ENCODE measurements at places on chromosomes 12 and 14.

DNA sequence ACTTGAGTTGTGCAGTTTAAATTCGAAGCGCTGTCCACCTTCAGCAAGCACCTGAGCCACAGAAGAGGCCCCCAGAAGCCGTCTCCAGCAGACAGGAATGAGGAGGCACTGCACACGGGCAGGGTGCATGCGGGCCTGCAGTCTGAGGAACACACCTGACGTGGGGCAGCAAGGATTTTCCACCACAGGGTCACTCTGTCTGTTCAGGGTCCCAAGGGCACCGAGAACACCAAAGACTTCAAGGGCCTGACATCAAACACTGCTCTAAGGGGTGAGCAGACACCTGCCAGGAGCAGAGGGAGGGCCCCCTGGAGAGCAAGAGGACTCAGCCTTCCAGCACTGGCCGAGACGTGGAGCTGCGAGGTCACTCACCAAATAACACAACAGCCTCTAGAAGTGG is 99.7 kb upstream of the C14orf180 start:
- no peak for DNase-seq

DNA sequence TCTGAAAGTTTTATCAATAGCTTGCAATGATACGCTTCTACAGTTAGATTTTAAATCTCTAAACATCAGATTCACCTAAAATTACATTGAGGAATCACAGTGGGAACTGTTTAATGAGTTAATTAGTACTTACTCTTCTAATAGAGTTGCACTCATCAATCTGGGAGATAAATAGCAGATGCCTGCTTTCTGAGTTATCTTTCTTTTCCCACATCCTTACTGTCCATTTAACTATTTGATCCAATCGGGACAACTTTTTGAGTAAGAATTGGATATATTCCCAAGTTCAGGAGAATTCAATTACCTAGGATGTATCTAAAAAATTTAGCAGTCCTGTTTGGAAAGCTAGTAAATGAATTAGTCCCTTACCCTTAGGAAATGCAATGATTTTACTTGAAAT is 162.3 kb downstream of the KCNH5 start:
- no peak for DNase-seq

DNA sequence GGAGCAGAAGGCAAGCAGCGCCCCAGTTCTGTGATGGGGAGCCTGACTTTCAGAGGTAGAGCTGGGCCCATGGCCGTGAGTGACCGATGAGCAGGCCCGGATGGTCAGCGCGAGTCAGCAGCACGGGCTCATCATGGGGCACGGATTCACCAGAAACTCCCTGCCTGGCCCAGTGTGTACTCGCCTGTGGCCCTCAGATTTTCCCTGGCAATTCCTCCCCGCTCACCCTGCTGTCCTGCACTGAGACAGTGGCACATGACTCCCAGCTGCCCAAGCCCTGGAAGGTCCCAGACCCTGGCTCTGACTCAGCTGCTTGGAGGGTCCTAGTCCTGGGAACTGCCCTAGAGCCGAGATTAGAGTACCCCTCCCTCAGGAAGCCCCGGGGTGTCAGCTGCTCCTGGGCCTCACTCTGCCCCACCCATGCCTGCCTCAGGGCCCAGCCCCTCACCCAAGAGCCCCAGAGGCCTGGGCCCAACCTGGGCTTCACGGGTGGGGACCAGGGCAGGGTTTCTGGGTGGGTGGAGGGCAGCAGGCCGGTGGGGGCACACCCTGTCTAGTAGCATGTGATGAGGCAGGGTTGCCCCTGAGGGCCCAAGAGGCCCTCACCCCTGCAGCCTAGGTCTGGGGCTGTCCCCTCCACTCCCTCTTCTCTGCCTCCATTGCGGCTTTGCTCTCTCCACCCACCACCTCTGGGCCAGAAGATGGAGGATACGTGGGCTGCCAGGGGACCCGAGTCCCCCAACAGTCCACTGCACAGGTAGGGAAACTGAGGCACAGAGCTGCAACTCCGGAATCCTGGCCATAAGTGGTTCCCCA is 8.4 kb downstream of the TRMT61A start:
- DNase-seq, result no peak

DNA sequence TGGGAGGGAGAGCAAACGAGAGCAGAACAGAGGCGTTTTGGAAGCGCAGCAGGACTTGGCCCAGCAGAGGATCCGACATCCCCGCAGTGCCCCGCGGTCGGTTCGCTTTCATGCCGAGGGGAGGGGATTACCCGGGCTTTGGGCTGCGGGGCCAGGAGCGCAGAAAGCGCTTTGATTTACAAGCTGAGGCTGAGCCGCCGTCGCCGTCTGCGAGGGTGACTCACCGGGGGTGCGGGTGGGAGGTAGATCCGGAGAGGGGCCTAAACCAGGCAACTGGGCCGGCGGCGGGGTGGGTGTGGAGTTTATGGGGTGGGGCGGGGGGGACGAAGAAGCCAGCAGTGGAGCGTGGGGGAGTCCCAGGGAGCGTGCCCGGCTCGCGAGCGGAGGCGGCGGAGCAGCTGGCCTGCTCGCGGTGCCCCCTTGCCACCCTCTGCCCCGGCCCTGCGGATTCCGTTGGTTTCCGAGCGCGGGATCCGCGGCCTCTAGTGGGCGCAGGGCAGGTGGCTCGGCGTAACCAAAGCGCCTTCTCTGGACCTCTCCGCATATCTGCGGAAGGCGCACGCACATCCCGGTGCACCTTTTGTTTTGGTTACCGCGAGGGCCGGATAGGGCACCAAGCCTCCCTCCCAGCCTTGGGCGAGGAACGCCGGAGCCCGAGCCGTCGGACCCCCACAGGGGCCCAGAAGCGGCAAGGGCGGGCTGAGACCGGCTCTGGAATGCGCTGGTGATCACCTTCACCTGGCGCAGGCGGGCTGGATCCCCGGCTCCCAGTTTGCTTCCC is 2.6 kb downstream of the SIX4 start:
- DNase-seq, result peak; percentile 60

DNA sequence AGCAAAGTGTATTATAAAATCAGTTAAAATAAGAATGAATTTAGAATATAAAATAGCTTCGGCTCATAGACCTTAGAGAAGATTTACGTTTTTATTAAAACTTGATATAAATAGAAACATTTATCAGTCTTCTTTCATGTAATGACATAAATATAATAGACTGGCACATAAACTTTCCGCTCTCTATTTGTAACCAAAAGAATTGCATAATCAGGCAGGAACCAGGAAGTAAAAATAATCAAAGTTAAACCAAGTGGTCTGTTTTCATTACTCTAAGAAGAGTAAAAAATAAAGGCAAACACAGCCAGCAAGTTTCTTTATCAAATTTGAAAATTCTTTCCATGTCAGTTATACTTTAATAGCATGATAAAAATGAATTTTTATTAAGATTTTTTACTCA is 46.3 kb upstream of the ATP2A2 start:
- no peak for DNase-seq

DNA sequence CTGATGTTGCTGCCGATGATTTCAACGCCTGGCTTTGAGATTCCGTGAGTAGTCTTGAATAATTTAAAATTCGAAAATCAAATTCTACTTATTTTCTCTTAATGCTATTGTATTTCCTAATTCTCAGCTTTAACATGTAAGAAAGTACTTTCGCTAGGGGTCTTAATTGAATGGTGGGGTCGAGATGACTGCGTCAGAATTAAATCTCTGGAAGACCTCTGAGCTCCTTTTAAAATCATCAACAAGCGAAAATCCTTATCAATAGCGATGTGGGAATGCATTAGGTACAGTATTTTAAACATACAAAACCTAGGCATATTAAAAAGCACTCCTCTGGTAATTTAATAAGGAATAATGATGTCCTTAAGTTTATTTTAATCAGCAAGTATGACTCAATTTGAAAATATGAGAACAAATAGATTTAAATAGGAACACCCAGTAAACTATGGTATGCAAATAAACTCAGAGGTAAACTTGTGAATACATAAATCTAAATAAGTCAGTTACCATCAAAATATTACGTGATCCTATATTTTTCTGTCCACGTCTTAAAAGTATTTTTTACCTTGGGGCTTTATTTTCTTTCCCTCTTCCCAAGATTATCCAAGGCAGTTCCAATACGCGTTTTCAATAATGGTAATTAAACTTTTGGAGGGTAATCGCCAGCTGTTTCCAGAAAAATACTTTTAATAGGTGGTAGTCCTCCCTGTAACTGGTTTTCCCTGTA is 1.4 kb downstream of the FOXA1 start:
- no peak for DNase-seq

DNA sequence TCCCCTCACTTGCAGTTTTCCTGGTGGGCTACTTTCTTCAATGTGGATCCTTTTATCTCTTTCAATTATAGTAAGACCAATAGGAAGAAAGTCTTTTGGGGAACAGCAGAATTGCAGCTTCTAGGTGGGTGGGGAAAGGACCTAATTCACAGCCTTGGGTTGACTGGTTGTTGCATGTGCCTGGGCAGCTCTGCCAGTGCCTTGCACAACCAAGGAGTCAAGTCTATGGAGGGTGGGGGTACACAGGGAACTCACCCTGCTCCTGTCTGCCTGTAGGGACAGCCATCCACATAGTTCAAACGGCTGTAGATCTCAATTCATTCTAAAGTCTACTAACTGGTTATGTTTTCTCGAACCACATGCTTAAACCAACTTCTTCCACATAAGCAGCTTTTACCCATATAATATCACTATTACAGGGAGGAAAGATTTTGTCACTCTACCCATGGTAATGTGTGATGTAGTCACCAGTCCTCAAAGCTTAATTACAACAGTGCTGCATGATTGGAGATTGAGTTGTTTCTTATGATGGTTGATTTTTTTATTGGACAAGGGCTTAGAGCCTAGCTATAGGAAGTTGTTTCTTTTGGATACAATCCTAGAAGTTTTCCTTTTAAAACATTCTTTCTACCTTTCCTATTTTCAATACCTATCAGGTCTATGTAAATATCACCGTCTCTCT is 117.7 kb upstream of the FRMD6 start:
- DNase-seq, result no peak

Measured in AG08396 (cell line).